ENCODE measurements at places on chromosomes 1 and 21. TPM values are rescaled to one million over a fixed set of nuclear protein-coding genes. Genes with fewer than 3 reads are reported as not detected.

The ANKRD45 gene
- total RNA-seq = not detected

DNA sequence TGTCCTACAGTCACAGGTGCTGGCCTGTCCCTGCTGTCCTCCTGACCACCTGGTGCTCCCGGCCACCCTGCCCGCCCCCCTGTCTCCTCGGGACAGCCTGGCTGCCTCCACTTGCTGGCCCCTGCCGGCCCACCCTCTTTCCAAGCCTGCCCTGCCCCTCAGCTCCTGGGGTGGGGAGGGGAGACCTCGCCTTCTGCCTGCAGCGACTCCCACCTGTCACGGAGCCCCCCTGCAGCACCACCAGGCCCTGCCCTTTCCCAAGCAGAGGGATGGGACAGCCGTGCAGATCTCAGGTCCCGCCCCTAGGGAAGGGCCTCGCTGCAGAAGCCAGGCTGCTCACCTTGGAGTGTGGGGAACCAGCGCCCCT, 7.5 kb downstream of the LRRC3 start:
- H3K4me3 ChIP-seq = no peak overlapping the region
- no peak overlapping the region for H3K27ac ChIP-seq
- H3K4me1 ChIP-seq = no peaks in the 10 kb centered on the region

GRCh38 chr1:109910123-109910962, at the start of gene CSF1:
TSS of gene CSF1 (plus strand) at chr1:109910849. CDS start at chr1:109911024, 175 bp downstream.
- peak within 1 kb of the TSS; percentile 64 for H3K4me3 ChIP-seq
- peak within 1 kb of the TSS; percentile 81 for H3K27ac ChIP-seq
- H3K36me3 ChIP-seq = no peaks in the 10 kb centered on the region
- no peaks in the 10 kb centered on the region for H3K27me3 ChIP-seq
- H3K4me1 ChIP-seq = peaks cover 35% of the 10 kb centered on the region

GRCh38 chr1:182600745-182601415, 3.3 kb downstream of the RGS16 start:
- no peak overlapping the region for H3K4me3 ChIP-seq
- no peaks in the 10 kb centered on the region for H3K27me3 ChIP-seq
- H3K27ac ChIP-seq = no peak overlapping the region
- no peaks in the 10 kb centered on the region for H3K36me3 ChIP-seq
- no peak for DNase-seq

The OXCT2 gene
- not detected for total RNA-seq

The TM2D1 gene
- total RNA-seq = 56.8 TPM

- peak overlapping the region; percentile 40 for H3K27ac ChIP-seq
- H3K4me1 ChIP-seq = peaks cover 29% of the 10 kb centered on the region
- no peaks in the 10 kb centered on the region for H3K27me3 ChIP-seq
- H3K36me3 ChIP-seq = no peaks in the 10 kb centered on the region
- DNase-seq = no peak
- H3K4me3 ChIP-seq = no peak overlapping the region
Observed at GRCh38 chr1:8712413-8713231, 104.8 kb downstream of the RERE start.

- DNase-seq = no peak
- H3K27me3 ChIP-seq = no peaks in the 10 kb centered on the region
- H3K4me1 ChIP-seq = no peaks in the 10 kb centered on the region
- no peak overlapping the region for H3K27ac ChIP-seq
Observed at GRCh38 chr21:29240136-29240535, 58.6 kb upstream of the BACH1 start.

DNA sequence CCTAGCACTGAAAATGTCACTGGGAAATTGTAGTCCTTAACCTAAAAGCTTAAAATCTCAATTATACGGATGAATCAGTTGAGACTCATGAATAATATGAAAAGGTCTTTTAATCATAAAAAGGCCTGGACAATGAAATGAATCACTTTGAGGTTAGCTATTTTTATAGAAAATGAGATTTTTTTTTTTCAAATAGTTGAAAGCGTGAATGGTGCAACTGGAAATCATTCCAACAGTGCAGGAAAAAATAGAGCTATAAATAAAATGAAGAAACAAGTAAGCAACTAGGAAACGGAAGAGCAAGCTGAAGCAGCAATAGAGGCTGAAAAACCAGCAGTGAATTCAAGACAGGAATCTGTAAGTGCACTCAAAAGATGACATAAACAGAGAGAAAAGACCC, 142.9 kb downstream of the BACH1 start:
- H3K27ac ChIP-seq = no peak overlapping the region
- H3K4me3 ChIP-seq = no peak overlapping the region
- H3K27me3 ChIP-seq = no peaks in the 10 kb centered on the region
- no peaks in the 10 kb centered on the region for H3K4me1 ChIP-seq
- H3K36me3 ChIP-seq = no peaks in the 10 kb centered on the region

DNA sequence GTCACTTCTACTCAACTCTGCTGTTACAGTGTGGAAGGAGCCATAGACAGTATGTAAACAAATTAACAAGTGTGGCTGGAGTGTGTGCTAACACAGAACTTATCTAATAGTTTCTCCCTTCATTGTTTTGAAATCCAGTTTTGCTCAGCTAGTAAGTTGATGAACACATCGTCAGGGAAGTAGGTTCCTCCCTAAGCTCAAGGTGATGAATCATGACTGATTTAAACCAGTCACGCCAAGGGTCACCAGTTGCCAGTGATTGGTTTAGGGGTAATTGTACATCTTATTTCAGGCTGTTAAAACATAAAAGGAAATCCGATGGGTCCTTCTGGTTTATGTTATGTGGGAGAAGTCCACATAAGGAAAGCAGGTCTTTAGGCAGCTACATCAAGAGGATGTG, 97.0 kb upstream of the CHODL start:
- no peak overlapping the region for H3K27ac ChIP-seq
- H3K27me3 ChIP-seq = no peaks in the 10 kb centered on the region
- no peak overlapping the region for H3K4me3 ChIP-seq
- no peaks in the 10 kb centered on the region for H3K4me1 ChIP-seq
- DNase-seq = no peak

GRCh38 chr1:1403653-1404052, 3.4 kb downstream of the MRPL20 start:
- no peaks in the 10 kb centered on the region for H3K36me3 ChIP-seq
- no peak overlapping the region for H3K4me3 ChIP-seq
- peaks cover 43% of the 10 kb centered on the region for H3K4me1 ChIP-seq
- H3K27ac ChIP-seq = no peak overlapping the region

- no peaks in the 10 kb centered on the region for H3K27me3 ChIP-seq
- H3K36me3 ChIP-seq = no peaks in the 10 kb centered on the region
- no peak overlapping the region for H3K4me3 ChIP-seq
- peaks cover 10% of the 10 kb centered on the region for H3K4me1 ChIP-seq
- DNase-seq = no peak
Observed at GRCh38 chr1:22040286-22040623, 12.3 kb upstream of the CDC42 start.

GRCh38 chr1:212473729-212474128, 41.0 kb downstream of the NENF start:
- H3K27me3 ChIP-seq = no peaks in the 10 kb centered on the region
- no peaks in the 10 kb centered on the region for H3K36me3 ChIP-seq
- H3K4me1 ChIP-seq = no peaks in the 10 kb centered on the region
- H3K27ac ChIP-seq = no peak overlapping the region

The C21orf91 gene
- total RNA-seq = 4.6 TPM

The RIPPLY3 gene
- total RNA-seq = not detected

The LRRC53 gene
- total RNA-seq = not detected

- H3K4me3 ChIP-seq = no peak overlapping the region
- no peaks in the 10 kb centered on the region for H3K4me1 ChIP-seq
- no peaks in the 10 kb centered on the region for H3K36me3 ChIP-seq
- no peaks in the 10 kb centered on the region for H3K27me3 ChIP-seq
Observed at GRCh38 chr1:216903382-216903740, 180.1 kb upstream of the ESRRG start.

DNA sequence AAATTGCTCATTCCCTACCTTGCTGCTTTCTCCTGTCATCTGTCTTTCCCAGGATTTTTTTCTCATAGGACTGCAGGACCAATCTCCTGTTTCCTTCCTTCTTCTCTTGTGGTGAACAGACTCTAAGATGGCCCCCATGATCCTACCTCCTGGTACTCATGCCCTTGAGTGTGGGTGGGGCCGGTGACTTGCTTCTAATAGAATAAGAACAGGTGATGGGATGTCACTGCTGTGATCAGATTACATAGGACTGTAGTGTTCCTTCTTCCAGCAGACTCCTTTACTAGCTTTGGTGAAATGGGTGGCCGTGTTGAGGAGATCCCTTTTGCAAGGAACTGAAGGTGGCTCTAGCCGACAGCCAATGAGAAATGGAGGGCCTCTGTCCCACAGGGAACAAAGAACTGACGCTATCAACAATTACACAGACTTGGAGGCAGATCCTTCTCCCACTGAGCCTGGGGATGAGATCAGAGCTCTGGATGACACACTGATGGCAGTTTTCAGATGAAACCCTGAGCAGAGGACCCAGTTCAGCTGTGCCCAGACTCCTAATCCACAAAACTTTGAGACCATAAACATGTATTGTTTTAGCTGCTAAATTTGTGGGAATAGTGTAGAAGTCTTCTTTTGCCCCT, 7.5 kb downstream of the GSTM3 start:
- no peaks in the 10 kb centered on the region for H3K4me1 ChIP-seq
- H3K27me3 ChIP-seq = no peaks in the 10 kb centered on the region
- H3K4me3 ChIP-seq = no peak overlapping the region

The IGFN1 gene
- 113 TPM for total RNA-seq

The VWA5B1 gene
- 0.25 TPM for total RNA-seq

The PTPN22 gene
- total RNA-seq = 0.97 TPM

Measured in gastrocnemius medialis (tissue), 4 donors.